ENCODE measurements at places on chromosomes 7 and 10. TPM values are rescaled to one million over a fixed set of nuclear protein-coding genes. Genes with fewer than 3 reads are reported as not detected.

Gene ZKSCAN1
- total RNA-seq: 30.3 TPM

Gene PPP3CB
- total RNA-seq: 43.8 TPM

Gene STK32C
- total RNA-seq: 8.9 TPM

Gene SERPINE1
- 861 TPM for total RNA-seq

Gene CYP3A5
- 7.7 TPM for total RNA-seq

Gene ZNF488
- 0.25 TPM for total RNA-seq

Gene CALHM3
- total RNA-seq: not detected

Gene SCART1
- total RNA-seq: 5.2 TPM

Gene GDF10
- total RNA-seq: 2.4 TPM

Gene HECW1
- total RNA-seq: 0.13 TPM

Gene BLNK
- 5.3 TPM for total RNA-seq

DNA sequence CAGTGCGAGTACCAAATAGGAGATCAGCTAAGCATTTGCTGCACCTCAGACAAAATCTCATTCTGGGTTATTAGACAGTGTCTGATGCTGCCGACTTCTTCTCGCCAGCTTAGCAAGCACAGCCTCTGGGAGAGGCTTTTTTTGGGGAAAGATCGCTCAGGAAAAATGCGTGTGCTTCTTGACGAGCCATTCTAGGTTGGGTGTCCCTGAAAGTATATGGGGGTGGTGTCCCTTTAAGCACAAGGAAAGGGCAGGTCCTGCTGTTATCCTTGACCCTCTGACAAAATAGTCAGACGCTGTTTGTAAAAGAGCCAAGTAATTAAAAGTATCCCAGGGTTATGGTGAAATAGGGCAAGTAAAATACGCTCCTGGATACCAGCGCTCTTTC is 540.1 kb upstream of the FZD8 start:
- DNase-seq: no peak

GRCh38 chr7:1741751-1742554 is 71.9 kb downstream of the ELFN1 start:
- DNase-seq: no peak

GRCh38 chr10:18651324-18652007 is at the start of gene NSUN6:
TSS of gene NSUN6 (minus strand) at chr10:18651587. CDS start at chr10:18651203, 384 bp downstream.
- peak; percentile 90 for DNase-seq

GRCh38 chr10:85900487-85900886 is 466.1 kb downstream of the GRID1 start:
- no peak for DNase-seq

GRCh38 chr7:36153571-36154097 is 580 bp downstream of the EEPD1 start:
- DNase-seq: no peak

DNA sequence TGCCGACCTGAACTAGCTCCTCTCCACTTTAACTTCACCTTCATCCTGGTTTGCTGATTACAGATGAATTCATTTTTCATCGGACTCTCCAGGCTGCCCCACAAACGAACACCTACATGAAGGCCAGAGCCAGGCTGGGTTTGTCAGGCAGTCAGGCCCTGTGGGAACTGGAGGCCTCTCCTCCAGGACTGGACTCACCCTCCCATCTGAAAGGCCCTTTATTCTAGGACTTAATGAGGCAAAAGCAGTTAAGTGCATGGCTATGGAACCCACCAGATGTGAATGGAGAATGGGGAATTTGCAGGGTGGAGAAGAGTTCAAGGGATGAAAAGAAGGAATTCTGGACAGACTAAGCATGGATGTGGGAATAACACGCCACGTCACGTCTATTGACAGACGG is 170.8 kb downstream of the ARHGAP12 start:
- no peak for DNase-seq

GRCh38 chr7:43456200-43456599 is 126.7 kb upstream of the STK17A start:
- no peak for DNase-seq

DNA sequence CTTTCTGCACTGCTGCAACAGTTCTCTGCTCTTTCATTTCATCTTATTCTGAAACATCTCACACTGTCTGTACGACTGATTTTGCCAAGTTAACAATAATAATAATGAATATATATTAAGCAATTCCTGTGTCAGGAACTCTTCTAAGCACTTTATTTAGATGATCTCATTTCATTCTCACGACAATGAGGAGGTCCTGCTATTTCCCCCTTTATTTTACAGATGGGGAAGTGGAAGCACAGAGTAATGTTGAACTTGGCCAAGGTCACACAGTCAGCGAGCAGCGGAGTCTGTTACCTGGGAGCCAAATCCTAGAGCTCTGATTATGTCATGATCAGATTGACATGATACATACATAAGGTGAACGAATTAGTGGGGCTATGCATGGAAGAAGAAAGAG is 5.8 kb downstream of the MRC1 start:
- no peak for DNase-seq

DNA sequence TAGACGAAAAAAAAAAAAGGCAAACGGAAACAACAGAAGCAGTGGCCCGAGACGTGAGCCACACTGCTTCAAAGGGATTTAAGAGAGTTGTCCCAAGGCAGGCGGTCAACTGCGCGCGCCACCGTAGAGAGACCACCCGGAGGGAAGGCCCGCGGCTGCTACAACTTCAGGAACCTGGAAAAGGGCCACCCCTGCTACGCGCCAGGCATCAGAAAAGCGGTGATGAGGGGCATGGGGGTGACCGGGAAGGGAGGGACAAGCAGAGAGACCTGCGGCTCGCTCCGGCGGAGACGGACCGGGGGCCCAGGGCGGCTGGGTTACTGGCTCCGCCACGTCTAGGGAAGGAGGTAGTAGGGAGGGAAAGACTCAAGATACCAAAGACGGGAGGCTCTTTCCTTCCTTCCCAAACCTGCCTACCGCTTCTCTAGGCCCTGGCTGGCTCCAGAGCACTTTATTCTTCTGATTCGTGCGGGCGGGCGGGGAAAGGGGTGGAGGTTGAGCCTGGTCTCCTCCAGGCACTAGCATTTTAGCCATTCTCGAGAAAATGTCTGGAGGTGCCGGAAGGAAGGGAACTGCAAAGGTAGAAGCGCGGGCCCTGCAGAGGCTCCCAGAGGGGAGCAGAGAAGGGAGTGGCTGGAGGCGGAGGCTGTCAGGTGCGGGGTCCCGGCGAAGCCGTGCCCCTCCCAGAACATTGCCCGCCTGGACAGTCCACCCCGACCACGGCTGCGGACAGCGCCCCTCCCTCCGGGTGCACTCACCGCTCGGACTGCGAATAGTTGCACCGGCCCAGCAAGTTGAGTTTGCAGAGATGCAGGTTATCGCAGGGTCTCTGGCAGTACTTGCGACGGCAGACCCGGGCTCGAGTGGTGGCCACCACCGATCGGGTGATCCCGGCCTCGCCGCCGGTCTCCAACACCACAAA is 993 bp downstream of the ZC3HAV1 start:
- DNase-seq: no peak

- no peak for DNase-seq
Observed at GRCh38 chr10:102493771-102494170, 8.7 kb downstream of the ACTR1A start.

DNA sequence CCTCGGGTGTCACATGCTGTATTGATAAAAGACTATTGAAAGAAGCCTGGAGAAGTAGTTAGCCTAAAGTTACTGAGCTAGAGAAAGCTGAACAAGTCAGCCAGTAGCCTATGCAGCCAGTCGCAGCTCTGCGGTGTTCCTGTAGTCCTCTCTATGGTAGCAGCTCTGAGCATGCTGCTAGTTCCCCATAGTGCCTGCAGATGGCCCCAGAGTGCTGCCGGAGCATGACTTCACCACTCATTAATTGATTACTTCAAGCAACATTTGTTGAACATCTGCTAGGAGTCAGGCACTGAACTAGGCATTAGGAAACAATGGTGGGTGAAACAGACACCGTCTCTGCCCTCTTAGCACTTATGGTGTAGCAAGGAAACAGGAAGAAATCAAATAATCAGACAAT is 422.7 kb downstream of the SORCS3 start:
- no peak for DNase-seq

- no peak for DNase-seq
Observed at GRCh38 chr7:38452681-38453108, 178.5 kb downstream of the AMPH start.

- DNase-seq: no peak
Observed at GRCh38 chr10:30986053-30986555, 45.6 kb downstream of the ZNF438 start.

Measured in omental fat pad (tissue), 4 donors.